ENCODE measurements at places on chromosomes 12 and 14. TPM values are rescaled to one million over a fixed set of nuclear protein-coding genes. Genes with fewer than 3 reads are reported as not detected.

Gene GLIPR1
- 5.3 TPM for total RNA-seq

Gene LRFN5
- total RNA-seq, result 108 TPM

Gene DHRS2
- 0.92 TPM for total RNA-seq

Gene RDH16
- total RNA-seq, result 0.23 TPM

Gene PSMD9
- 15.7 TPM for total RNA-seq
